ENCODE measurements at places on chromosomes 5 and 9. TPM values are rescaled to one million over a fixed set of nuclear protein-coding genes. Genes with fewer than 3 reads are reported as not detected.
A peak's percentile ranks its signal among the peaks of the same experiment; 100 is the strongest.

GRCh38 chr5:151075698-151076331 is 5.0 kb downstream of the TNIP1 start:
- peak; percentile 53 for DNase-seq
- H3K4me1 ChIP-seq, result peaks cover 8% of the 10 kb centered on the region
- no peaks in the 10 kb centered on the region for H3K36me3 ChIP-seq

Gene ARHGEF37
- 11.9 TPM for total RNA-seq

- H3K36me3 ChIP-seq, result no peaks in the 10 kb centered on the region
- H3K27ac ChIP-seq, result no peak overlapping the region
Measured at GRCh38 chr9:9752722-9753121, 860.1 kb downstream of the PTPRD start.

Gene TMEM252
- not detected for total RNA-seq

- H3K27ac ChIP-seq, result no peak overlapping the region
- peak; percentile 54 for DNase-seq
- H3K4me3 ChIP-seq, result no peak overlapping the region
- no peaks in the 10 kb centered on the region for H3K4me1 ChIP-seq
- H3K27me3 ChIP-seq, result no peaks in the 10 kb centered on the region
Measured at GRCh38 chr9:129102791-129103594, 7.6 kb downstream of the CRAT start.
